Left ventricle myocardium inferior (tissue), 1 donor: ENCODE measurements at places on chromosomes 2 and 18. TPM values are rescaled to one million over a fixed set of nuclear protein-coding genes. Genes with fewer than 3 reads are reported as not detected.
A peak's percentile ranks its signal among the peaks of the same experiment; 100 is the strongest.

The TSPYL6 gene
- total RNA-seq = 0.08 TPM

DNA sequence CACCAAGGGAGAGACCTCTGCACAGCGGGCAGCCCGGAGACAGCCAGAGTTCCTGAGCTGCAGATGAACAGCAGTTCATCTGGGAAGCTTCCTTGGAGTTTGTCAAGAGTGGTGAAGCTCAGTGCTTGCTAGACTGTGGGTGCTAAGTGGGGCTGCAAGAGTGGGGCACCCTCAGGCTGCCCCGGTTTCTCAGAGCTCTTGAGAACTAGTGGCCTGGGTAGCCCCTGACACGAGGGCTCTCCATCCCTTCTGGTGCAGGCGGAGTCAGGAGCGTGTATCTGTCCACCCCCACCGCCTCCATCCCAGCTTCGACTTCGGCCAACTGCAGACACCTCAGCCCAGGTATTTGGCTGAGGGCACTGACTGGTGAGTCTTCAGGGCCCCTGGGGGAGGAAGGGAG is 222.0 kb downstream of the LOXHD1 start:
- DNase-seq = no peak

DNA sequence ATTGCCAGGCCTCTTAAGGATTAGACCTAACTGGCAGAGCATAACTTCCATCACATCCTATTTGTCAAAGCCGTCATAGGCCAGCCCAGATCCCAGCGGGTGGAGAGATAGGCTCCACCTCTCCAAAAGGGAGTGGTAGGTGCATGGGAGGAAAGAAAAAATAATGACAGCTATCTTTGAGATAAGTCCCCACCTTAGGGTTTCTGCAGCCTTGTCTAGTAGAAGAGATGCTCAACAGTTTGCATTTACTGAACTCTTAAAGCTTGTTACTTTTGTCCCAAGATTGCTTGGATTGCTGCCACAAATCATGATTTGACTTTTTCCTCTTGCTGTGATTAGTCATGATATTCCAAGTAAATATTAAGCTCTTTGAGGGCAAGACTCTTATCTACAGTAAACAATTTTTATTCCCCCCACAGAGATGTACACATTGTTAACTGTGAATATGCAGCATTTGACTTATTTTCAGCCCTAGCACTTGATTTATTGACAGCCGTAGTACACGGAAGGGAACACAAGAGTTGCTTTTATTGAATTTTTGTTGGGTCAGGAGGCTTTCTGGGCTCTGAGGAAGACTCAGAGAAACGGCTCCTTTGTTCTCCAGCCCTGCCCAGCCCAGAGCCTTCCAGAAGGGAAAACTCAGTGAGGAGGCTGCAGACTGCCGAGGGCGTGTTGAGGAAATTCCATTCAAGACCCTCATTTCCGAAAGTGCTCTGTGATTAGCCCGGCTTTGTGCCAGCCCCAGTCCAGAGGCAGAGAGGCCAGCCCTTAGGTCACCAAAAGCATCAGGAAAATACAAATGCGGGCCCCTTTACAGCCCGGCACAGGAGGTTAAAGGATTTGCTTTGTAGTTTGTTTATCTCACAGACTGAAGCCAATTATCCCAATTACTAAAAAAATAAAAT is 75.5 kb upstream of the ZNF532 start:
- peak; percentile 54 for DNase-seq

DNA sequence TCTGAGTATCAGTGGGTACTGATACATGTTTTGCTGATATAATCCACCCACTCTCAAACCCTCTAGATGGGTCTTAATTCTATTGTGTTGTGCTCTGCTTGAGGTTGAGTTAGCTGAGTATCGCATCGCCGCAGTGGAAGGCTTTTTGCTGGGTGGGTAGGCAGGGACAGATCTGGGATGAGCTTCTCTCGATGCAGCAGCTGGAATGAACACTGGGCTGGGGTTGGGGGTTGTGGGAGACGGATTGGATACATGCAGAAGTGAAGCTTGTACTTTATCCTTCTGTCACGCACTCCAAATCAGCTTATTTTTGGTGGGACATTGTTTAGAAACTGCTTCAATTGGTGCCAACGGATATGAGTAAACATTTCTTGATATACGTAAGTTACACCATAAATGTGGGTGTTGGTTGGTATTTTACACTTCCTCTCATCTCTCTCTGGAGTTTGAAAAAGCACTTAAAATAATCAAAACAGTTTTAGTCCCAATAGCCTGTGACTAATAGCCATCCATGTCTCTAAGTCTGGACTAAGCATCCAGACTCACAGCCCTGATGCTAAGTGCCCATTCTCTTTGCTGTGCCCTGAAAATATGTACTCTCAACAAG is 107.1 kb downstream of the POLE4 start:
- DNase-seq = no peak

GRCh38 chr2:201698588-201699226 is at the start of gene MPP4:
Gene MPP4 (minus strand): TSS chr2:201698644. CDS start chr2:201693954, 4,690 bp downstream.
- DNase-seq = no peak
